ELR (cell line): ENCODE measurements at places on chromosomes 16 and 17.

DNA sequence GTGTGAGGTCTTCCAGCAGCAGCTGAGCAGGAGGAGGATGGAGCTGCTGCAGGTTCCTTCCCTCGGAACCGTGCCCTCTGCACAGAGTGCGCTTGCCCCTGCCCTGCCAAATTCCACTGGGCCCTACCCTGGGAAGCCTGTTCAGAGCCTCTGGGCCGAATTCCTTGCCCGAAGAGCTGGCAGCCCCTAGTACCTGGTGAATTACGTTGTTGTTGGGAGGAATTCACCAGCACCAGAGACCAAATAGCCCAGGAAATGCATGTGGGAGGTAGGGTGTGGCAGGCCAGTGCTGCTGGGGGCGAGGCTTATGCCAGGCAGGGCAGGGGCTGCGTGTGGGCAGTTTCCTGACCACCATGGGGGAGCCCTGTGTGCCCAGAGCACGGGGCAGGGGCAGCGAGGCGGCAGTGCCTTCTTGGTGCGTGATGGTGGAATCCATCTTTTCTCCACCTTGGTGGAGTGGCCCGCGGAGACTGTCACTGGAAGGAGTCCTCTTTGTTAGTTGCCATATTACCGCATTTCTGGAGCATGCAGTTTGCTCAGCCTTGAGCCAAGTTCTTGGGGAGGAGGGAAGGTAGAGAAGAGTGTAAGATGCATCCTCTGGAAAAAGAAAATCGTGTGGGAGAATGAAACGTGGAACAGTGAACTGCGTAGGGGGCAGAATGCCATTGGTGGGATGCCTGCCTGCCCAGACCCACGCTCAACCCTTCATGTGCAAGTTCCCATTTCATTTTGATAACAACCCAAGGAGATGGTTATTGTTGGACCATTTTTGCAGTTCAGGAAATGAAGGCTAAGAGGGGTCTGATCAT lies 2.3 kb downstream of the MRC2 start:
- DNase-seq: no peak

DNA sequence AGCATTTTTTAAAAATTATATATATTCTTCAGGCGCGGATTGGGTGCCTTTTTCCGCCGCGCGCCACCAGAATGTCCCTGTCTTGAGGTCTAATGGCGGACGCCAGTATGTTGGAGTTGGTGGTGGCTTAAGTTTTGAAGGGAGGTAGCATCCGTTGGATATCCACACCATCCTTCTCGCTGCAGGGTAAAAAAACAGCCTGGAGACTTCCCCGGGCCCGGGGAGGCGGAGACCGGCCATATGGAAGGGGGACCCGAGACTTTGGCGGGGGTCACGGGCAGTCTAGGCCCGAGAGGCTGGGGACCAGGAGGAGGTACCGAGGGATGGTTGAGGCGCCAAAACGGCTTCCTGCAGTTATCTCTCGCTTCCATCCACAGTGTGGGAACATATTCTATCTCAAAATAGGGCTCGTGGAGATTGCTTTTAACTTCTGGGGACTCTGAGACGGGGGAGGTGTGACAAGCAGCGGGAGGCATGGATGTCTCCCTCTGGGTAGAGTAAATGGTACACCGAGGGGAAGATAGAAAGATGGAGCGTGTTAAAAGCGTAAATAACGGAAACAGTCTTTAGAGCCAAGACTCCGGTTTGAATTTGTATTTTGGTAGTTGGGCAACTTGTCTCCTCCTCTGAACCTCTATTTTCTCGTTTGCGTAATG lies at the start of gene SF3B3:
SF3B3 (plus strand) TSS at position 74 of the 656 bp plus-strand sequence. CDS start 2,841 bp downstream, outside the sequence.
- no peak for DNase-seq

DNA sequence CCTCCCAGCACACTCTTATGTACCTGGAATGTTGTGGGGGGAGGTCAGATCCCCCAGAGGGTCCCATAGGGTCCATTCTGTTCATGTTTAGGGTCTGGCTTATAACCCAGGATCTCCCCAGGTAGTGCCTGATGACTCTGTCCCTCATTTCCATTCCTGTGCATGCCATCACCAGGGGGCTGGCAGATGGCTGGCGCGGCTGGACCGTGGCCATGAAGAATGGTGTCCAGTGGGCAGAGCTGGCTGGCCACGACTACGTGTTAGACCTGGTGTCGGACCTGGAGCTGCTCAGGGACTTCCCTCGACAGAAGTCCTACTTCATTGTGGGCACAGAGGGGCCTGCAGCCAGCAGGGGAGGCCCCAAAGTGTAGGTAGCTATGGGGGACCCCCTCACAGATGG lies 35.0 kb upstream of the ALKBH5 start:
- DNase-seq: no peak

GRCh38 chr17:38746004-38746848 lies 1.9 kb downstream of the PCGF2 start:
- no peak for DNase-seq

DNA sequence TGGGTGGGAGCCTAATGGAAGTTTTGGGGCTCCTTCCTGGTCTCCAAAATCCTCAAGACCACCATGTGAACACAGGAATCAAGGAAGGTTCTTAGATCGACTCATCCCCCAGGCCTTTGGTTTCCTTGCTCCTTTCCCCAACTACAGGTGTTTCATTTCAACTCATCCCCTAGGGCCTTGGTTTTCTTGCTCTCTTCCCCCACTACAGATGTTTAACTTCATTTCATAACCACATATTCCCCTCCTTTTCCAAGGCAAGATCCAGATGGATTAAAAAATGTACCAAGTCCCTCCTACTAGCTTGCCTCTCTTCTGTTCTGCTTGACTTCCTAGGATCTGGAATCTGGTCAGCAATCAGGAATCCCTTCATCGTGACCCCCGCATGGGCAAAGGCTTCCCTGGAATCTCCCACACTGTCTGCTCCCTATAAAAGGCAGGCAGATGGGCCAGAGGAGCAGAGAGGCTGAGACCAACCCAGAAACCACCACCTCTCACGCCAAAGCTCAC lies at the start of gene CCL11:
CCL11 (plus strand) TSS at position 457 of the 507 bp plus-strand sequence. CDS start 67 bp downstream, outside the sequence.
- no peak for DNase-seq

DNA sequence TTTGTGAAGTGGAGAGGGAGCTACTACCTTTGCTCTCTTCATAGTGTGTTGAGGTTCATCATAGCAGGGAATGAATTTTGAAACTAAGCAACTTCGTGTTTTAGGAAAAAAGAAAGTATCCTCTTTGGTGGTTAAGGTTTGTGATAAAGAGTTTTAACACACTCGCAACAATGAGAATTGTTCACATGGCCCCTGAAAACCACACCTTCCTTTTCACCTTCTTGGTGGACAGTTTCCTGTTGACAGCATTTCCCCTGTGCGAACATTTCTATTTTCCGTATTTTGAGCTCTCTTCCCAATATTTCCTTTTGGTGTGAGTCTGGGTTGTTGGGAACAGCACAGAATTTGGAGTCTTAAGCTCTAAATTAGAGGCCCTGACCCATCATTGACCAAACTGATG lies 3.8 kb downstream of the OR4D2 start:
- no peak for DNase-seq

GRCh38 chr16:11597235-11598095 lies 10.7 kb upstream of the LITAF start:
- no peak for DNase-seq

- no peak for DNase-seq
These were observed 16.4 kb upstream of the RHBDF2 start for GRCh38 chr17:76517638-76518038.

DNA sequence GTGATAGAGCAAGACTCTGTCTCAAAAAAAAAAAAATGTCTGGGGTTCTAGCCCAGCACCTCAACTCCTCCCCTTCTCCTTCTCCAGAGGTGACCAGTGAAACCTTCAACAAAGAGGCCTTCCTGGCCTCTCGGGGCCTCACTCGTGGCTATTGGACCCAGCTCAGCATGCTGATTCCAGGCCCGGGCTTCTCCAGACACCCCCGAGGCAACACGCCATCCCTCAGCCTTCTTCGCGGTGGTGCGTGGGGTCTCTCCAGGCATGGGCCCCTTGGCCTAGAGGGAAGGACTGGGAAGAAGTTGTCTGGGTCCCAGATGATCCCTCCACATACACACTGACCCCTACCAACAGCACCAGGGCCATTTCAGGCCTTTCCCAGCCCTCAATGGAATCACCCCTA lies 3.5 kb upstream of the CXCL16 start:
- no peak for DNase-seq

- DNase-seq: peak; percentile 60
These were observed 7.3 kb downstream of the CYGB start for GRCh38 chr17:76530095-76530723.

DNA sequence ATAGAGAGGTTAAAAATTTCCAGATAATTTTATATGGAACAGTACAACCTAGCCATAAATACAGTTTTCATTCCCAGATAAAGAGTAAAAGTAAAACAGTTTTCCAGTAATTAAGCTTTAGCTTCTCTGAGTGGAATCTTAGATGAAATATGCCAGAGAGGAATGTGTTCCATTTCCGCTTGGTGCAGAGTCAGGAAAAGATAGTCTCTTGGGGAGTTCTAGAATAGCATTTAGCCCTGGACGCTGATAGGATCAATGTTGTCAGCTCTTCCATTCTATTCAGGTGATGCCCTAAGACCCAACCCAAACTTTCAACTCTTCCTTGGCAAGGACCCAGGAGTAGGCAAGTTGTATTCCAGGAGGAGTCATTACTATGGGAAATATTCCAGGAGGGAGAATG lies 30.9 kb upstream of the ABCA3 start:
- DNase-seq: no peak

- DNase-seq: peak; percentile 69
These were observed 53.1 kb upstream of the TANGO6 start for GRCh38 chr16:68790130-68790761.

DNA sequence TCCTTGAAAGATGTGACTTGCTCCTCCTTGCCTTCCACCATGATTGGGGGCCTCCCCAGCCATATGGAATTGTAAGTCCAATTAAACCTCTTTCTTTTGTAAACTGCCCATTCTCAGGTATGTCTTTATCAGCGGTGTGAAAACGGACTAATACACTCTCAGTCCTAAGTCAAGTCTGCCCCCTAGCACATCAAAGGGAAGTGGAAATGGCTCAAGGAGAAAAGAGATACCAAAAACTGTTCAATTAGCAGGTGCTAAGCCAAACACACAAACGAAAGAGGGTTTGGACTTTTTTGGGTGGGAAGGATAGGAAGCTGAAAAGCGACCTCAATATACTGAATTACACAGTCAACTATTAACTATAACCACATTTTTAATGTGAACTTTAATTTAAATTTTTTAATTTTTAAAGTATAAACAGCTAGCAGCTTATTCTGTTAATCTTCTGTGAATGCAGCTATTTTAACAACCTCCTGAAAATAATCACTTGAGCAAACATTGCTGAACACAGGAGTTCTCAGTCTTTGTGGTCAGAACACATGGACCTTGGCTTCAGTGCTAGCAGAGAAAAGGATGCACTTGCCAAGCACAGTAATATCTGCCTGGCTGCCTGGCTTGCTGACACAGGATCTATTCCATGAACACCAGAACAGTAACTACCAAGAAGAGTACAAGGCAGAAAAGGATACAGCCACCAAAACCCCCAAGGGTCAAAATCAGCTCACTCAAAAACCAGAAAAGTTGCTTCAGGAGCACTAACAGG lies 10.9 kb downstream of the ZNF18 start:
- no peak for DNase-seq

DNA sequence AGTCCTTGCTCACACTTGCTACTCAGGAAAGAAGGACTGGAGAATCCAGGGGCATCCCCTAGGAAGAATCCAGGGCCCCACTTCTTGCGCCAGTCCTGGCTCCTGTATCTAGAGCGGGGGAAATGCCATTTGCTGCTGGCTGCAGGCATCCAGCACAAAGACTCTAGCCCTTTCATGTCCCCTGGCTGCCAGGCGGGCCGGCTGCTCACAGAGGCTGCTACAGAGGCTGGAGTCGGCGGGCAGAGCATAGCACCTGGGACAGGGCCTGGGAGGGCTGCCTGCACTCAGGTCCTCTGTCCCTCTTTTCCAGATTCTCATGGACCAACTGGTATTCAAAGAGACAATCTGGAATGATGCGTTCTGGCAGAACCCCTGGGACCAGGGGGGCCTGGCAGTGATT lies 13.8 kb downstream of the SMIM5 start:
- no peak for DNase-seq

GRCh38 chr17:49438436-49439278 lies 24.0 kb upstream of the PHB1 start:
- DNase-seq: peak; percentile 40

- DNase-seq: no peak
These were observed 14.5 kb upstream of the MTSS2 start for GRCh38 chr16:70700101-70701020.

- DNase-seq: no peak
These were observed 5.4 kb downstream of the KCTD5 start for GRCh38 chr16:2687531-2688308.

DNA sequence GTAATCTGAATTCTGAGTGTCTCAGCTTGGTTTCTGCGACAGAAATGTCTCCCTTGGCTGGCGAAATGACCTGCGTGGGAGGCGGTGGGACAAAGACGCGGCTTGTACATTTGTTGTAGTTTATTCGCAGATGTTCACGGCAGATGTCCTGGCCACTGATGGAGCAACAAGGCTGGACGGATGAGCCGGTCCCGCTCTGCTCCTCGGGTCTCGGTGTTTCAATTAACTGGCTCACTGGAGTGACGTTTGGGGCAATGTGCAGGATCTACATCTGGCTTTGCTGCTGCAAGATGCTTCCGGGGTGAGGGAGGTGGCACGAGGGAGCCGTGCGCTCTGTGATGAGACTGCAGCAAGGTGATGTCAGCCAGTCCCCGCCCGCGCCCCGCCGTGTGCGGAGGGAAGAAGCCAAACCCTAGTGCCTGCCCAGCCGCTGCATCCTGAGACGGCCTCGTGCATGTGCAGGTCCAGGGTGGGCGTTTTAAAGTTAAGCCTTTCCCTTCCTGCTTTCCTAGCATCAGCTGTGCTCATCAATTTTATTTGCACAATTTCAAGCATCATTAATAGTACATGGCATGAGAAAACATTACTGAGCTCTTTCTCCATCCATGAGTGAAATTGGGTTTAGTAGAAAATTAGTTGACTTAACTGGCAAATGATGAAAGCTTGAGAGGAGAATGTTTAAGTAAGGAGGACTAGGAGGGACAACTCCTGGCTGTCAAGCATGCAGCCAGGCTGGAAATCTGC lies 44.4 kb downstream of the MGAT5B start:
- no peak for DNase-seq

GRCh38 chr17:28646039-28646754 lies 1.2 kb upstream of the BLTP2 start:
- DNase-seq: no peak

DNA sequence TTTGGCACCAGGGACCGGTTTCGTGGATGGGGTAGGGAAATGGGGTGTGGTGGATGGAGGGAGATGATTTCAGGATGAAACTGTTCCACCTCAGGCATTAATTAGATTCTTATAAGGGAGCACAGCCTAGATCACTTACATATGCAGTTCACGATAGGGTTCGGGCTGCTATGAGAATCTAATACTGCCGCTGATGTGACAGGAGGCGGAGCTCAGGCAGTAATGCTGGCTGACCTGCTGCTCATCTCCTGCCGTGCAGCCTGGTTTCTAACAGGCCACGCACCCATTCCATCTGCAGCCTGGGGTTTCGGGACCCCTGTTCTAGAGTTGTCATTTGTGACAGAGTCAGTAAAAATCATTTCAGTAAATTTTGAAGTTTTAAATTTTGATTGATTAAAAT lies 99.7 kb downstream of the CHD9 start:
- no peak for DNase-seq

- DNase-seq: no peak
These were observed 32.9 kb downstream of the KATNIP start for GRCh38 chr16:27582883-27583282.
